Stimulated activated CD8-positive, alpha-beta memory T cell treated with anti-CD3 and anti-CD28 coated beads, Interleukin-7, amount 100 ng/mL, for 1 hour (primary cell): ENCODE measurements at places on chromosomes 12 and 14.

GRCh38 chr12:130301559-130301958 is 36.1 kb upstream of the PIWIL1 start:
- no peak for DNase-seq

GRCh38 chr12:3256103-3256631 is 179.0 kb downstream of the TSPAN9 start:
- no peak for DNase-seq

DNA sequence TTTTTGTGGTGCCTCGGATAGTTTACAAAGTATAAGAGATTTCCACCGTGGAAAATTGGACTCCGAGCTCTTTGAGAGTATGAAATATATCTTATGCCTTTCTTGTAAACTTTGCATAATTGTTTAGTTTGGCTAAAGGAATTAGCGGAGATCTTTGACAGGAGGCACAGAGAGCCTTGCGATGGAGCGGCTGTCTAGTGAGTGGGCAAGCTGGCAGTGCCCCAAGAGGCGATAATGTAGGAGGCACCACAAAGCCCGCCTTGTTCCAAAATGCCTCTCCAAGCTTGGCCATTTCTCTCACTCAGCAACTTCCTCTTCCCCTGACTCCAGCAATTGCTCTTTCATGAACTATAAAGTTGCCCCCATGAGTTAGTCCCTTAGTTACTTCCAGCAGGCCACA is 270.1 kb upstream of the PRICKLE1 start:
- no peak for DNase-seq

GRCh38 chr12:123681605-123682004 is 10.7 kb downstream of the TCTN2 start:
- DNase-seq = no peak

DNA sequence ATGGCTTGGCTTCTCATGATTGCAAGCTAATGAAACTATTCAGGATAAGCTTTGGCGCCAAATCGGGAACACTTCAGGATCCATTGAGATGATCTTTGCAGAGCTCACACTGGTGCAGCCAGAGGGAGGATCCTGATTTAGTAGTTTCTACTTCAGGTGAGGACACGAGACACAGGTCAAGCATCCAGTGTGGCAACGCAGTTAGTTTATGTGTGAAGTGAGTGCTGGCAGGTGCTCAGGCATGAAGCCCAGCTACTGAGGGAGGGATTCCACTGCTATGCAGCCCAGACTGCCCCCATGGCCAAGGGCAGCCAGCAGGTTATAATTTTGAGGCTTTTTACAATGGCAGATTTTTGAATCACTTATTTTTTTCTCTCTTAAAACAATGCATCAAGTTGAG is 113.5 kb upstream of the PCED1B start:
- DNase-seq = no peak

GRCh38 chr12:98733667-98734350 is 88.7 kb downstream of the APAF1 start:
- DNase-seq = no peak
